ENCODE measurements at places on chromosomes 1 and 21.

GRCh38 chr1:231679109-231679508 is 52.5 kb downstream of the DISC1 start:
- DNase-seq, result no peak

GRCh38 chr1:22506130-22506692 is 54.6 kb downstream of the ZBTB40 start:
- no peak for DNase-seq

DNA sequence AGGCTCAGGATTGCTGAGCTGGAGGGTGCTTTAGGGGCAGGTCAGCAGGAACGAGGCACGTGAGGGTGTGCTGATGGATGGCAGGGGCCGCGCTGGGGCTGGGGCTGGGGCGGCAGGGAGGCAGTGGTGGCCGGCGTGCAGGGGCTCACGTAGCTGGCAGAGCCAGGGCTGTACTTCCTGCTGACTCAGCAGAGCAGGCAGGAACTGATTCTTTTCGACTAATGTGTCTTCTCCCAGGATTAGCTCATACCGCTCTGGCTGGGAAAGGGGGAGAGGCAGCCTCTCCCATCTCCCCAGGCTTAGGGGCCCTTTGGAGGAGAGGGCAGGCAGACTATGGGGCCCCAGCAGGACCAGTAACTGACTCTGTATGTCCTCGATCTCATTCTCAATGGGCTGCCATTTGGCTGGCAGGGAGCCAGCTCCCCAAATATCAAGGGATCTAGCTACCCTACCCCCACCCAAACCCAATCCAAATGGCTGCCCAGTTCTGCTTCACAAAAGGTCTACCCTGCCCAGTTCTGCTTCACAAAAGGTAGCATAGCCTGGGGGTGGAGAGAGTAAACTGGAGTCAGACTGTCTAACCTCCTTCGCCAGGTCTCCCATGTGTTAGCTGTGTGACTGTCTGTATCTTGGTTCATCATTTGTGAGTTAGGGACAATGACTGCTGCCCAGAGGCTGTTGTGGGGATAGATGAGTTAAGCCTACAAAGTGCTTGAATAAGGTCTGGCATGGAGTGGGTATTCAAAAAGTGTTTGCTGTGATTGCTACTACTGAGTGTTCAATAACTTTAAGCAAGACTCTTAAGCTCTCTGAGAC is 100.1 kb upstream of the SLC2A1 start:
- no peak for DNase-seq

GRCh38 chr1:207817778-207818751 is 66.2 kb downstream of the CD46 start:
- DNase-seq, result no peak

- DNase-seq, result peak; percentile 40
Observed at GRCh38 chr1:162185314-162186025, 116.0 kb downstream of the NOS1AP start.

GRCh38 chr1:44932151-44932550 is 54.2 kb downstream of the EIF2B3 start:
- no peak for DNase-seq

- no peak for DNase-seq
Observed at GRCh38 chr1:160397651-160398050, 2.7 kb upstream of the VANGL2 start.

DNA sequence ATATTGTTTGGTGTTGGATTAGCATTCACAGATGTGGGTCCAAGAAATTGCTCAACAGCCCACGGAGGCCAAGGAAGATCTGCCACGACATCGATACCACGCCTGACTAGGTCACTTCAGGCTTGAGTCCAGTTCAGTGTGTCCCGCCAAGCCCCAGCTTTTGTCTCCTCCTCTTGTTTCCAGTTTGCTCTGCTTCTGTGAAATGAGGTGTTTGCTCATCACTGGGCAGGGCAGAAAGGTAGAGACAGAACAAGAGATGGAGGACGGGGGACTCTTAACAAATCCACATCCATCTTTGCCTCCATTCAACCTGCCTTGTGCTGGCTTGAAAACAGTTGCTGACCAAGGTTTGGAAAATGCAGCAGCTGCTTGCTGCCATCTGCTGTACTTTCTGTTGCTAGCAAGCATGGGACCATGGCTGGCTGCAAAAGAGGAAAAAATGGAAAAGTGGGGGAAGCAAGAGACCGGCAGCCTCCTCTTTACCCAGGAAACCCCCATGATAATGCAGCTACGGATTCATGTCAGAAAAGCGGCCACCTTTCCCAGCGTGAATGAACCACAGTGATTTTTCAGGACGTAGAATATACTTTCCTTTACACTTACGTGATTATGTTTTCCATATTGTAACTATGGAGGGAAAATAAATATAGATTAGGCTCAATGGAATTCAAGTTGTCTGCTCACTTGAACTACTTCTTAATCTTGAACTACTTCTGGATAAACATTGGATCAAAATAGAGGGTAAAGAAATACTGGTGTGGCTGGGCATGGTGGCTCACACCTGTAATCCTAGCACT is 80.2 kb upstream of the GREM2 start:
- DNase-seq, result peak; percentile 10

GRCh38 chr1:210587566-210587965 is 258.9 kb downstream of the HHAT start:
- DNase-seq, result no peak

DNA sequence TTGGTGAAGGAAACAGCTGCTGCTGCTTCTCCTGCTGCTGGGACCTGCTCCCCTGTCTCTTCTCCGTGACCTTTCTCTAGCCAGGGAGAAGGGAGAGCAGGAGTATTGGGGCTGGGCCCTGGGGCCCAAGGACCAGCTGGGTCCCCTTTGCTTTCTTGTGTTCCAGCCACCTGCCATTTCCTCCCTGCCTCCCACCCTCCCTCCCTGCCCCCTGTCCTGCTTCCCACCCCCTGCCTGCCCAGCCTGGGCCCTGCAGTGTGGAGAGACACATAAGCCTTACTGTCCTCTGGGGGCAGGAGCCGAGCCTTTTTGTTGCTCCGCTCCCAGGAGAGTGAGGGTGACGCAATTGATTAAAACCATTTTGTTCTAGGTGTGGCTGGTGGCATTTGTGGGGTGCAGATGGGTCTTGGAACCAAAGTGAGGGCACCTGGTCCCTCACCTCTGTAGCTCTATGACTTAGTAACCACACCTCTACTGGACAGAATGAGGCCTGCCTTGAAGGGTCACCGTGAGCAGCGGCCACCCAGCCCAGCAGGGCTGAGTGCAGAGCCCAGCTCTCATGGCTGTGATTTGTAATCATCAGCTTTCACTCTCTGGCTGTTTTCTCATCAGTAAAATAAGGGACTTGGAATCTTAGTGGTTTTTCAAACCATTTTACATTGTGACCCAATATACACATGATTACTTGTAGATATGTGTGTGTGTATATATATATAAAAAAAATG is 13.9 kb upstream of the TMEM222 start:
- DNase-seq, result no peak

- no peak for DNase-seq
Observed at GRCh38 chr1:100607628-100608240, 69.8 kb downstream of the GPR88 start.

DNA sequence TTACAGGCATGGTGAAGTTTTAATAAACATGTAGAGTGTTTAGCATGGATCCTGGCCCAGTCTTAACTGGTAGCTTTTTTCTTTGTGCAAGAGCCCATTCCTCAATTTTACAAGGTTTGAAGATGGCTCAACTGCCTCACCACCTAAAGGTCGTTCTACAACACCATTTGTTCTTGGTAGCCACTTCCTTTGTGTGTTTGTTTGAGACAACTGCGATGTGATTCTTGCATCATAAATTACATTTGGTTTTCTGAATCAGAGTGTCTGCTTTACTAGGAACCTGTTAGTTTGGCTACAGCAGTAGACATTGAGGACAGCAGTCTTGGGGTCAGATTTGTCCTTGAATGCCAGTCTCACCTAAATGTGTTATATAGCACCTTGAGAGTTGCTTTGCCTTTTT is 3.3 kb downstream of the PLEKHM2 start:
- no peak for DNase-seq

GRCh38 chr21:46154955-46155513 is 345 bp downstream of the FTCD start:
- DNase-seq, result no peak

DNA sequence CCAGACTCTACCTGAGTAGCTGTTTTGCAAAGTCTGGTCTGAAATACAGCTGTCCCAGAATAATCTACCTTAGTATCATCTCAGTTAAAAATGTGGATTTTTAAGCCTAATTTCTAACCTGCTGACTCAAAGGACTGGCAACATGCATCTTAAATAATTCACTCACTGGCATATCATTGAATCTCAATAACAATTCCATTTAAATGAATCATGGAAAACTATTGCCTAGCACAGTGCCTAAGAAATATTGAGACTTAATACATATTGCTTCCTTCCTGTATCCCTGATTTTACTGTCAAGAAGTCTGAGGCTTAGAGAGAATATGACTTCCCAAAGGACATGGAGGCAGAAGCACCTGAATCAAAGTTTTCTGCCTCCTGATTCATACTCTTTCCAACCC is 3.1 kb downstream of the CCDC190 start:
- DNase-seq, result no peak

DNA sequence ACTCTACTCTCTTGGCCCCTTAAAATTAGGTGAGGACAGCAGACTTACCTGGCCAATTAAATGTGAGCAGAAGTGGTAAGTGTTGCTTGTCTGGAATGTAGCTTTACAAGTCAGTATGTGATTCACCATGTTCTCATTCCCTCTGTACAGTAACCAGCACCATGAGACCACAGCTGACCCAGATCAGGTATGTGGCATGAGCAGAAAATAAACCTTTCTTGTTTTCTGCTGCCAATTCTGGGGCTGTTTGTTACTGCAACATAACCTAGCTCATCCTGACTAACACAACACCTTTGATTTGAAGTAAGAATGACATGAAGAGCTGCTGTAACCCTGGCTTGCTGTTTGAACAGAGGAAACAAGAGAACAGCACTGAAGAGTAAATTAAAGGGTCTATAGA is 24.9 kb downstream of the ITPKB start:
- DNase-seq, result no peak

DNA sequence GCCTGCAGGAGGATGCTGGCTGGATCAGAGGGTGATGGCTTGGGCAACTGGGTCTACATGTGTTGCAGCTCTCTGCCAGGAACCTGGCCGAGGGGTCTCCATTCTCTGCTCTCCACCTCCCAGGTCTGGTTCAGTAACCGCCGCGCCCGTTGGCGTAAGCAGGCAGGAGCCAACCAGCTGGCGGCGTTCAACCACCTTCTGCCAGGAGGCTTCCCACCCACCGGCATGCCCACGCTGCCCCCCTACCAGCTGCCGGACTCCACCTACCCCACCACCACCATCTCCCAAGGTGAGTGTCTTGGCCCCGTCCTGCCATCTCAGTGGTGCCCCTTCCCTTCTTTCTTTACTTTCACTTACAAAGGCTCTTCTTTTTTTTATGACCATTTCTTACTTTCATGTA is 69.9 kb downstream of the PAX7 start:
- no peak for DNase-seq

DNA sequence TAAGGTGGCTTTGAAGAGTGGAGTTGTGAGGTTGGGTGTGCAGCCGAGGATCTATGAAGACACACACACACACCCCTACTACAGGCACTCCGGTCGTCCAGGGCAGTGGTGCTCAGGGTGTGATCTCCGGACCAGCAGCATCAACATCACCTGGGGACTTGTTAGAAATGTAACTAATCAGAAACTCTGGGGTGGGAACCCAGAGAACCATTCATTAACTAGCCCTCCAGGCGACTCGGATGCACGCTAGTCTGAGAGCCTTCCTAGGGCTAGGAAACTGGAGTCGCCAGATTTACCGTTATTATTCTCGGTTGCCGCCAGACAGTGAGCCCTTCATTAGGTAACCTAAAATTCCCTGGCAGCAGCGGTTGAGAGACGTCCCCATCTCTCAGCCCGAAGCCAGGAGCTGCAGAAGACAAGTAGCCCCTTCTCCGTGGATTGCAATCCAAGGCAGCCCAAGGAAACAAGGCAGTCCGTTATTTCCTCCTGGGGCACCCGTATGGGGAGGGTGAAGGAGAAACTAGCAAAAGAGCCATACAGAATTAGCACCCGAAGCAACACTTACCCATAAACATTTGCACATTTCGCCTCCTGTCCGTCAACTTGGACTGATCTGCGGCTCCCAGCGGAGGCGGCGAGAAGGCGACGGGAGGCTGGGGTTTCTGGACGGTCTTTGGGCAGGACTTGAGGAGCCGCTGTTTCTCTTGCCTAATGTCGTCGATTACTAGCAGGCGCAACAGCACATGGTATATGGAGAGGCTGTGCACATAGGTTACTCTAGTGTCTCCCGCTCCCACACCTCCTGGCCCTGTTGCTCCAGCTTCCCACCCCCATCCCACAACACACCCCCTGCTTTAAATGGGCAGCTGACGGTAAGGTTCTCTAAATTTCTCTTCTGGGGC is 2.9 kb upstream of the CCN1 start:
- DNase-seq, result peak; percentile 27

DNA sequence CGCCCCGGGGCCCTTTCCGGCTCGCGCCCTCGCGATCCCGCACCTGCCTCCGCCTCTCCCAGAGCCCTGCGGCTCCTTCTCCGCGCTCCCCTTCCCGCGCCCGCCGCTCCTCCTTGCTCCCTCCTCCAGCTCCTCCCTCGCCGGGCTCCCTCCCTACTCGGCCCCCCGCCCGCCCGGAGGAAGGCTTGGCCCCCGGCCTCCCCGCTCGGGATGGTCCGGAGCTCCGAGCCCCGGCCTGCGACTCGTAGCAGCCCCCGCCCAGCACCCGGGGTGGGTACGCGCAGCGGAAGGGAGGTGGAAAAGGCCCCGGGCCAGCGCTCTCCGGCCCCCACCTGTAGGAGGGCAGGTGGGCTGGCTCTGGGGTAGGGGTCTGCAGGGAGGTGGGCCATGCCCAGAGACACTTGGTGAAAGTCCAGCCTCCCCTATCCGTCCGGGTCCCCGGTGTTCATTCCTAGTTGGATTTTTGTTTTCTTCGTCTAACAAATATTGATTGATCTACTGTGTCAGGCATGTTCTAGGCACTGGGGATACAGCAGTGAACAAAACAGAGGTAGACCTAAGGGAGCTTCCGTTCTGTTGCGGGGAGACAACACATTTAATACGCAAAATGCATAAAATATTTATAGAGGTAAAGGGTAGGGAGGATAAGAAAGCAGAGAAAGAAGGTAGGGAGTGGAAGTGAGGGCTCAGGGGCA is at the start of gene HTR1D:
Gene HTR1D, minus strand, starts transcription at position 82 of the 695 bp plus-strand sequence. CDS start 23,283 bp downstream, outside the sequence.
- DNase-seq, result peak; percentile 52

DNA sequence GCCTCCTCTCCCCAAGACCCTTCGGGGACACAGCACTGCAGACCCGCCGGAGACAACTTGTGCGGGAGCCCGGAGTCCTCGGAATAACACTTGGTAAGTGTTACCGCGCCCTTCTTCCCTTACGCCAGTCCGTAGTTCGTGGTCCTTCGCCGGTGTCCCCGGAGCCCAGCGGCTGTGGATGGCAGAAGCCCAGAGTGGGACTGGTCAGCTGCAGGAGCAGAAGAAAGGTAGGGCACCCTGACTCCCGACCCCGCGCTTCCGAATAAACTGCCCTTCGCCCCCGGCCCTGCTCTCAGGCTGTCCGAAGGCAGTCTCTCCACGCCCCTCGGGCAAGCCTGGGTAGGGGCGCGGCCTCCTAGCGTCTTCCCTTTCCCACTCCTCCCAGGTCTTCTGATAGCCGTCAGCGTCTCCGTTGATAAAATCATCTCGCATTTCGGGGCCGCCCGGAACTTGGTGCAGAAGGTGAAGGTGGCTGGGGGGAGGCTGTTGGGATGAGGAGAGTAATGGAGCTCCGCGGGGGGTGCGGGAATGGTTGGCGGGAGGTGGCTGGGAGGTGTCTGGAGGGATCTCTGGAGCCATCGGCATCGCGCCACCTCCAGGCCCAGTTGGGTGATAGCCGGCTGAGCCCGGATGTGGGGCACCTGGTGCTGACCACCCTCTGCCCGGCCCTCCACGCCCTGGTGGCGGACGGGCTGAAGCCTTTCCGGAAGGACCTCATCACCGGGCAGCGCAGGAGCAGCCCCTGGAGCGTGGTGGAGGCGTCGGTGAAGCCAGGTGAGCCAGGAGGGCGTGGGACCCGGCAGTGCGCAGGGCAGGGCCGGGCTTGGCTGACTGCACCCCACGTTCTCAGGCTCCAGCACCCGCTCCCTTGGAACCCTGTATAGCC is 4.3 kb downstream of the RUSC1 start:
- DNase-seq, result peak; percentile 95
